Colonic mucosa (tissue), 4 donors: ENCODE measurements at places on chromosomes 11 and 22. TPM values are rescaled to one million over a fixed set of nuclear protein-coding genes. Genes with fewer than 3 reads are reported as not detected.

GRCh38 chr11:132579136-132579535, 953.2 kb downstream of the OPCML start:
- DNase-seq: no peak
- no peaks in the 10 kb centered on the region for H3K36me3 ChIP-seq
- H3K27me3 ChIP-seq: no peaks in the 10 kb centered on the region
- no peak overlapping the region for H3K4me3 ChIP-seq
- H3K4me1 ChIP-seq: no peaks in the 10 kb centered on the region

- no peak overlapping the region for H3K27ac ChIP-seq
- no peaks in the 10 kb centered on the region for H3K36me3 ChIP-seq
- H3K4me3 ChIP-seq: peak overlapping the region; percentile 2
- H3K4me1 ChIP-seq: peaks cover 5% of the 10 kb centered on the region
- H3K27me3 ChIP-seq: no peaks in the 10 kb centered on the region
- DNase-seq: peak; percentile 61
Observed at GRCh38 chr22:17269607-17270261, 50.5 kb upstream of the ADA2 start.

DNA sequence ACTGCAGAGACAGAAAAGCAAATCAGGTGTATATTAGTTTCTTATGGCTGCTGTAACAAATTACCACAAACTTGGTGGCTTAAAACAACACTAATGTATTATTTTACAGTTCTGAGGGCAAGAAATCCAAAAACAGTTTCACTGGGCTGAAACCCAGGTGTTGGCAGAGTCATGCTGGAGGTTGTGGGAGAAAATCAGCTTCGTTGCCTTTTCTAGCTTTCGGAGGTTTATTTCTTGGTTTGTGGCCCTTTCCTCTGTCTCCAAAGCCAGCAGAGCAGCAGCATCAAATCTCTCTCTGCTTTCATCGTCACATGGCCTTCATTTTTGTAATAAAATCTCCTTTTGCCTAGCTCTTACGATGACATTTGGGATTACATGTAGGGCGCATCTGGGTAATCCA, 33.0 kb upstream of the OR6M1 start:
- H3K4me1 ChIP-seq: no peaks in the 10 kb centered on the region
- DNase-seq: no peak
- no peak overlapping the region for H3K27ac ChIP-seq
- no peaks in the 10 kb centered on the region for H3K36me3 ChIP-seq
- H3K4me3 ChIP-seq: no peak overlapping the region

DNA sequence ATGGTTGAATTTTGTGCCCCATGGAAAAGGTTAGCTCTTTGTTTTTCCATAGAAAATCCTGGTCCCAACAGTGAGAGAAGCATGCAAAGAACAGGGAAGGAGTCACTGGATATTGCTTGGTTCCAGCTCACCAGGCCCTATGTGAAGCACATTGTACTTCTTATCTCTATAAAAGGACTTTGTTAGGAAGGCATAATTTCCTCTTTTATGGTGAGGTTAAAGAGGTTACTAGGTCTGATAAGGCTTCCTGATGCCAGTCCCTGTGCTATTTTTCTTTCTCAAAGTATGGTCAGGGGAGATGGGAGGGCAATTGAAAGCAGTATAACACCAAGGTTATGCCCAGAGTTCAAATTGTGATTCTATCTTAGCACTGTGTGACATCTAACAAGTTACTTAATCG, 162.6 kb downstream of the KIF18A start:
- no peaks in the 10 kb centered on the region for H3K36me3 ChIP-seq
- H3K27me3 ChIP-seq: no peaks in the 10 kb centered on the region
- H3K4me3 ChIP-seq: no peak overlapping the region
- DNase-seq: no peak
- H3K4me1 ChIP-seq: no peaks in the 10 kb centered on the region

GRCh38 chr22:31544481-31545480, 48.4 kb downstream of the SFI1 start:
- H3K36me3 ChIP-seq: no peaks in the 10 kb centered on the region
- no peak for DNase-seq
- no peaks in the 10 kb centered on the region for H3K4me1 ChIP-seq

DNA sequence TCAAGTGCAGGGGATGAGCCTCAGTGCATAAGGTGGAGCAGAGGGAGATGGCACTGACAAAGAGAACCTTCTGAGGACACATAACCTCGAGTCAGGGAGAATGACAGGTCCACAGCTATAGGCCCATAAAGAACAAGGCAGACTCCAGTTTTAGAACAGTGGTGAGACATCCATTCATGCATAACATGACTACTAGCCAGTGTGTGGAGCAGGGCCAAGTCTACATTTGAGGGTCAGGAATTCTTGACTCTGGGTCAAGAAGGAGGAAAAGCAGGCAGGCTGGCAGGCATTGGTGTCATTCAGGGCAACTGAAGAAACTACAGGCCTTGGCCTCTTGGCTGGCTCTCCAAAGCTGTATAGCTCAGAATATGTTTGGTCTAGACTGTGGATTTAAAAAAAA, 54.9 kb downstream of the MTNR1B start:
- H3K4me3 ChIP-seq: no peak overlapping the region
- H3K27ac ChIP-seq: no peak overlapping the region
- H3K4me1 ChIP-seq: no peaks in the 10 kb centered on the region
- H3K36me3 ChIP-seq: no peaks in the 10 kb centered on the region

GRCh38 chr11:69511358-69512055, 30.0 kb downstream of the LINC01488 start:
- H3K4me3 ChIP-seq: no peak overlapping the region
- DNase-seq: no peak
- H3K27me3 ChIP-seq: no peaks in the 10 kb centered on the region
- no peaks in the 10 kb centered on the region for H3K4me1 ChIP-seq

DNA sequence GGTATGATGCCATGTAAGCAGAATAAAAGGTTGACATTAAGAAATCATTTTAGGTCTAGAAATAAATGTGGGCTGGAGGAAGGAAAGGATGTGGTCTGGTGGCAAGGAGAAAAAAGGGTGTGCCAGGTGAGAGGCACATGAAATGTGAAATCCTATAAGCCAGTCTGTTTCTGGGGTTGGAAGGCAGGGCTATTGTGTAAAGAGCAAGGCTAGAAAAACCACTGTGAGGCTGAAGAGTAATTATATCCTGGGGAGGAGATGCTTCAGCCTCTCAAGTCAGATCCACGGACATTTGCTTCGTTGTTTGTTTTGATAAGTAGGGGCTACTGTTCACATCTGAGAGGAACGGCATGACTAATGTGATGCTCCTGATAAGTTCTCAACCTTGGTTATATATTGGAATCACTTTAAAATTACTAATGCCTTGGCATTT, 77.5 kb upstream of the CTSC start:
- no peak for DNase-seq
- peaks cover 3% of the 10 kb centered on the region for H3K4me1 ChIP-seq
- peak overlapping the region; percentile 12 for H3K27ac ChIP-seq

DNA sequence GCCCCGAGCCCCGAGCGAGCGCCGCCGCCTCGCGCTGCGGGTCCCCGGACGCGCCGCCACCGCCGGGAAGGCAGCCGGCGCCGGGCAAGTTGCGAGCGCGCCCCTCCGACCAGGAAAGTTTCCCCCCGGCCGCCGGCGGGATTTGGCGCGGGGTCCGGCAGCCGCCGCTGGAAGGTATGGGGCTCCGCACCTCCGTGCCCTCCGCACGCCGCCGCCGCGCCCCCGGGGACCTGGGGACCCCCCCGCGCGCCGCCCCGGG, 281 bp downstream of the TSPAN18 start:
- H3K4me1 ChIP-seq: no peaks in the 10 kb centered on the region
- H3K27me3 ChIP-seq: peaks cover 4% of the 10 kb centered on the region
- H3K27ac ChIP-seq: no peak overlapping the region
- H3K4me3 ChIP-seq: peak overlapping the region; percentile 54
- DNase-seq: no peak
- no peaks in the 10 kb centered on the region for H3K36me3 ChIP-seq

GRCh38 chr11:63875506-63876065, 36.7 kb downstream of the MARK2 start:
- H3K27ac ChIP-seq: no peak overlapping the region
- no peaks in the 10 kb centered on the region for H3K36me3 ChIP-seq
- H3K4me1 ChIP-seq: peaks cover 18% of the 10 kb centered on the region
- DNase-seq: no peak

- H3K36me3 ChIP-seq: no peaks in the 10 kb centered on the region
- DNase-seq: no peak
- H3K4me3 ChIP-seq: no peak overlapping the region
- no peaks in the 10 kb centered on the region for H3K27me3 ChIP-seq
- no peak overlapping the region for H3K27ac ChIP-seq
- peaks cover 14% of the 10 kb centered on the region for H3K4me1 ChIP-seq
Observed at GRCh38 chr11:68402355-68403031, 58.1 kb upstream of the PPP6R3 start.

DNA sequence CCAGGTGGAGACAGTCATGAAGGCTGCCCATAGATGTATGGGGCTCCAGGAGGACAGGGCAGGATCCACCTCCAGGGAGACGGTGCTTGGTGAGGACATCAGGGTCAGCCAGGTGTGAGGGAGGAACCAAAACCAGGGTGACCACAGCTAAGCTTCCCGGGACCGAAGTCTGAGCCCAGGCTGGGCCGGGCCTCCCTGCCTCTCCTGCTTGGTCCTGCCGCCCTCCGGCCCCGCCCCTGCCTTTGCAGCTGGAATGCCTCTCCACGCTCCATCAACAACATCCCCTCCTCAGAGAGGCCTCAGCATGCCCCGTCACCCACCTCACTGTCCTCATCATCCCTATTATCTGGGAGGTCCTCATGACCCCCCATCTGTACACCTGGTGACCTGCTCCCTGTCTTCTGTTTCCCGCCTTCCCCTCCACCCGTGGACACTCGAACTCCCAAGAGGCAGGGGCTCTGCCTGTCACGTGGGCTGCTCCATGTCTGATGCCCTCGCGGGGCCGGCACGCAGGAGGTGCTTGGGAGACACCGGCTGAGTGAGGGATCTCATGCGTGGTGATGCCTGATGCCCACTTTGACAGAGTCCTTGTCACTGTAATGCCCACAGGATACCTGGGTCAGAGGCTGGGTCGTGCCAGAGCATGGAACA, 59.4 kb downstream of the RTL6 start:
- no peaks in the 10 kb centered on the region for H3K36me3 ChIP-seq
- H3K4me1 ChIP-seq: no peaks in the 10 kb centered on the region
- H3K27ac ChIP-seq: no peak overlapping the region
- DNase-seq: no peak
- no peak overlapping the region for H3K4me3 ChIP-seq
- no peaks in the 10 kb centered on the region for H3K27me3 ChIP-seq

DNA sequence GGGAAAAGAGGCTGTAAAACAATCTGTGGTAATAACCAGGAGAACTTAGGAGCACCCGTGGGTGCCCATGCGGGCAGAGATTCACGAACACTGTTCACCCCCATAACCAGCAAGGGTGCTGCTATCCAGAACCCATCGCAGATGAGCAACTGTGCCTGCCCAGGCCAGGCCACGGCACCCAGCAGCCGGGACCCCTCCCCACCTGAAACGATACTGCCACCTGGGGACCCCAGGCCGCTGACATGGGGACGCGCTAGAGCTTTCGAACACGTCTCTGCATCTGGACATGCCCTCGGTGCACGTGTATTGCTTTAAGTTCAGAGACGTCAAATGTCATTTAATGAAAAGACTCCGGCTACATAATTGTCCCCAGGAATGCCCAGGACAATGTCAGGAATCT, 14.3 kb upstream of the MUC2 start:
- H3K27me3 ChIP-seq: no peaks in the 10 kb centered on the region
- H3K27ac ChIP-seq: peak overlapping the region; percentile 70
- DNase-seq: no peak
- H3K4me1 ChIP-seq: peaks cover 5% of the 10 kb centered on the region
- H3K4me3 ChIP-seq: no peak overlapping the region

GRCh38 chr11:98155696-98156095, 865.1 kb upstream of the CNTN5 start:
- H3K36me3 ChIP-seq: no peaks in the 10 kb centered on the region
- no peaks in the 10 kb centered on the region for H3K27me3 ChIP-seq
- H3K4me1 ChIP-seq: no peaks in the 10 kb centered on the region
- no peak overlapping the region for H3K27ac ChIP-seq
- H3K4me3 ChIP-seq: no peak overlapping the region
- no peak for DNase-seq

DNA sequence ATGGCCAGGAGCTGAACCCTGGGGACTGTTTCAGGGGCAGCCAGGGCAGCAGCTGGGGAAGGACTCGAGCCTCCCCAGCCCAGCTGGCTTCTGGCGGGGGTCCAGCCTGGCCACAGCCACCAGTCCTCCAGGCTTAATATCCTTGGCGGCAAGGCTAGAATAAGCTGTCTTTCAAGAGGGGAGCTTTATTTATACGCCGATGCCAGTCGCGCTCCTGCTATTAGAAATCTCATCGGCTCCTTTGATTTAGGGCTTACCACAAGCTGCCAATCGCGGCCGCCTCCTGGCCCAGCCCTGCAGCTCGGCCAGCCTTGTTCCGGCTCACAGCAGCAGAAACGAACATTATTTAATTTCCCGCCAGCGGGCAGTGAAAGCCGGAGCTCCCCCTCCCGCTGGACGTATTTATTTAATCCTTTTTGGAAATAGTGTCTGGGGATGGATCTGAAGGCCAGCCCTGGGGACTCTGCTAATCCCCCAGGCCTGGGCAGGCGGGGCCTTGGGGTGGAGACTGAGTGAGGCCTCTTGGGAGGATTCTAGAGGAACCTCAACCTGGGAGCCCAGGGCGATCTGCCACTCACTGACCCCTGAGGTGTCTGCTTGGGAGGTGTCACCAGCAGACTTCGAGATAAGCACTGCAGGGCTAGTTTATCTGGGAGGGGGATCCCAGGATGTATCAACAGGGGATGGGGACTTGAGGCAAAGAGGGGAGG, 363.1 kb downstream of the MN1 start:
- no peaks in the 10 kb centered on the region for H3K36me3 ChIP-seq
- H3K27ac ChIP-seq: no peak overlapping the region
- peak; percentile 31 for DNase-seq
- no peaks in the 10 kb centered on the region for H3K27me3 ChIP-seq

GRCh38 chr11:17596711-17597110, 49.7 kb downstream of the OTOG start:
- no peaks in the 10 kb centered on the region for H3K27me3 ChIP-seq
- no peak overlapping the region for H3K4me3 ChIP-seq

AQP11 gene
- 4.3 TPM for total RNA-seq

TSSK2 gene
- total RNA-seq: not detected

FGF3 gene
- not detected for total RNA-seq

SCN4B gene
- total RNA-seq: 0.59 TPM

PHF21B gene
- total RNA-seq: not detected

OR8A1 gene
- not detected for total RNA-seq

LUZP2 gene
- 1.3 TPM for total RNA-seq
